Astrocyte of the spinal cord (primary cell): ENCODE measurements at places on chromosomes 3 and 15.

- no peak for DNase-seq
Observed at GRCh38 chr3:188184649-188185048, 30.7 kb downstream of the LPP start.

- DNase-seq = no peak
Observed at GRCh38 chr15:48077616-48078184, 43.1 kb upstream of the SLC24A5 start.

DNA sequence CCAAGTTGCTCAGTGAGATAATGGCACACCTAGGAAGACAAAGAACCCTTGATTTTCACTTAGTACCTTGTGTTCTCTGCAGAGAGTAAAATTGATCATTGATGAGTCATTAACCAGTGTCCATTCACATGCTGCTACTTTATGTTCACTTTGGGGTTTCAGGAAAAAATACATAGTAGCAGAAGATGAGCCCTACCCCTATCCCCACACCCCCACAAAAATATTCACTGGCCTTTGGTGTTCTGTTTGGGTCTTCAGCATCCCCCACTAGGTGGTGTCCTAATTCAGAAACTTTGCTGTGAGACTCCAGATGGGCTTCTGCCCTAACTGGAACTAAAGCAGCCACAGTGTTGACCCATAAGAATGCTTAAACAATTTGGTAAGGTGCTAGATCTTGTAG is 178.8 kb downstream of the KLHL25 start:
- peak; percentile 59 for DNase-seq

DNA sequence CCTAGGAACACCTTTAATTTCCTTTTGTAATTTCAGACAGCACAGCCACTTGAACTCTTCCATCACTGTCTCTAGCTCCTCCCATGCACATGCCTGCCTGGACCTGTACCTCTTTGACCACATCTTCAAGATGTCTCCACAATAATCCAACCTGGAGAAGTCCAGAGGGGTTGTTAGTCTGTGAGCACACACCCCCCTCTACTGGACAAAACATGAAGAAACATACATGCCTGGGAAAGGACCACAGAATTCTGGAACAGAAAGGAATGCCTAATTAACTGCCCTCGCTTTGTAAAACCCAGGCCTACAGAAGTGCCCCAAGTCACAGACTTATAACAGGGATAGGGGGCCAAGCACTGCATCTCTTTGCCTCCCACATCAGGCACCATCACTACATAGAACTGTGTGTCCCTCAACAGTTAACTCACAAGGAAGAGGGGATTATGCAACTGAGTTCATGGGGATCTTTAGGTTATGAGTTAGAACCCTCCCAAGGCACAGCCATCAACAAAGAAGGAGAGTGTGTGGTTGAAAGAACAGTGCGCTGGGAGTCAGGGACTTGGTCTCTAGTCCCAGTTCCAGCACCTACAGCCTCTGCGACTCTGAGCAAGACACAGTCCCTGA is 61.7 kb downstream of the FMN1 start:
- DNase-seq = peak; percentile 72

DNA sequence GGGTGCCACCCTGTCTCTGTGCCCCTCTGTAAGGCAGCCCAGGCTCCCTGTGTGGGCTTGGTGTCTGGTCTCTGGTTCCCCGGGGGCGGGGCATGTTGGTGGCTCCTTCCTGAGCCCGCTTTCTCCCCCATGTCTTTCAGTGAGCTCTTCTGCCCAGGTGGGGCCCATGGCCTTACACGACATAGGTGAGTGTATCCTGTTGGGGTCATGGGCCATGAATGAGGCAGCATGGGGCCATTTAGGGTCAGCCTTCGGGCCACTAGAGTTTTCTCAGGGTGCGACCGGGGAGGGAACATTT is 195.1 kb downstream of the UBE3A start:
- DNase-seq = no peak
